ENCODE measurements at places on chromosomes 11 and 22. TPM values are rescaled to one million over a fixed set of nuclear protein-coding genes. Genes with fewer than 3 reads are reported as not detected.

OR10A2 gene
- not detected for total RNA-seq

PATE2 gene
- not detected for total RNA-seq

CNTF gene
- total RNA-seq: 1.9 TPM

LSP1 gene
- 76.6 TPM for total RNA-seq

HTR3A gene
- total RNA-seq: 0.44 TPM

PNPLA5 gene
- total RNA-seq: not detected

TRIM6 gene
- 4.2 TPM for total RNA-seq

SEC14L6 gene
- 9.1 TPM for total RNA-seq

HEPN1 gene
- not detected for total RNA-seq

APOL4 gene
- 8.5 TPM for total RNA-seq

HBB gene
- 247 TPM for total RNA-seq

ART1 gene
- total RNA-seq: 0.55 TPM

TYR gene
- not detected for total RNA-seq

PC gene
- 20.3 TPM for total RNA-seq

ZP1 gene
- total RNA-seq: not detected

GAS2L1 gene
- total RNA-seq: 30.6 TPM

MYEOV gene
- total RNA-seq: 0.47 TPM

DBX1 gene
- not detected for total RNA-seq

ZNF280B gene
- 0.65 TPM for total RNA-seq

SHISAL1 gene
- total RNA-seq: 0.84 TPM

PYGM gene
- total RNA-seq: 1.3 TPM

CBY1 gene
- 36.0 TPM for total RNA-seq

PKDREJ gene
- total RNA-seq: 0.05 TPM

POU2AF2 gene
- not detected for total RNA-seq

XNDC1N gene
- 5.6 TPM for total RNA-seq

TEF gene
- total RNA-seq: 17.3 TPM

OTOG gene
- not detected for total RNA-seq

SERHL2 gene
- total RNA-seq: 3.0 TPM

PANX3 gene
- not detected for total RNA-seq

TUB gene
- total RNA-seq: 7.1 TPM

ENTHD1 gene
- total RNA-seq: 0.16 TPM

CDKN1C gene
- total RNA-seq: 18.0 TPM

HIC2 gene
- 4.1 TPM for total RNA-seq

CRYBB3 gene
- total RNA-seq: 0.58 TPM

OR8D2 gene
- total RNA-seq: not detected

NDUFS3 gene
- total RNA-seq: 89.0 TPM

LIN7C gene
- 25.7 TPM for total RNA-seq

OR4D9 gene
- total RNA-seq: not detected

MGAT3 gene
- total RNA-seq: 8.8 TPM

MMP1 gene
- 1.8 TPM for total RNA-seq

BET1L gene
- total RNA-seq: 46.0 TPM

GSTT2B gene
- total RNA-seq: 1.3 TPM

KIAA1671 gene
- 35.0 TPM for total RNA-seq

MYOD1 gene
- total RNA-seq: not detected

SMIM35 gene
- total RNA-seq: not detected

MRGPRF gene
- 22.6 TPM for total RNA-seq

CPT1B gene
- total RNA-seq: 20.0 TPM

HEPHL1 gene
- total RNA-seq: not detected

NAV2 gene
- total RNA-seq: 42.9 TPM

CHORDC1 gene
- 42.0 TPM for total RNA-seq
